ENCODE measurements at places on chromosomes 6 and 20. TPM values are rescaled to one million over a fixed set of nuclear protein-coding genes. Genes with fewer than 3 reads are reported as not detected.

The DDO gene
- 0.16 TPM for total RNA-seq

The ZNF311 gene
- 8.9 TPM for total RNA-seq

The BACH2 gene
- 65.4 TPM for total RNA-seq

The SOX18 gene
- total RNA-seq = 0.31 TPM

The SIRPB2 gene
- total RNA-seq = 0.62 TPM
